ENCODE measurements at places on chromosomes 3 and 15.

DNA sequence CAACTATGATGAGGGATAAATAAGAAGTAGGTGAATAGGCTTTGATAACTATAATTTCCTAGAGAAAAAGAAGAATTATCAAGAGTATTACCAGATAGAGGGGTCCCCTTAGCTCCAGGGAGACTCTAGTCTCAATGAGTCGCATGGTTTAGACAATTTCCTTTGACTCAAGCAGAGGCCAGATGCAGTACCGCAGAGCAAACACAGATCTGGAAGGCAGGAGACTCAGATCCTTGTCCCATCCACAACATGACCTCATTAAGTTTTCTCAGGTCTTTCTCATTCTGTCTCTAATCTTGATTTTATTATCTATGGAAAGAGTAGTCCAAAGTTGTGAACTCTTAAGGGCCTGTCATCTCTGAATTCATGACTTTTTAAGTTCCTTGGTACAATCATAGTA lies 987.9 kb downstream of the NTRK3 start:
- no peak for DNase-seq

DNA sequence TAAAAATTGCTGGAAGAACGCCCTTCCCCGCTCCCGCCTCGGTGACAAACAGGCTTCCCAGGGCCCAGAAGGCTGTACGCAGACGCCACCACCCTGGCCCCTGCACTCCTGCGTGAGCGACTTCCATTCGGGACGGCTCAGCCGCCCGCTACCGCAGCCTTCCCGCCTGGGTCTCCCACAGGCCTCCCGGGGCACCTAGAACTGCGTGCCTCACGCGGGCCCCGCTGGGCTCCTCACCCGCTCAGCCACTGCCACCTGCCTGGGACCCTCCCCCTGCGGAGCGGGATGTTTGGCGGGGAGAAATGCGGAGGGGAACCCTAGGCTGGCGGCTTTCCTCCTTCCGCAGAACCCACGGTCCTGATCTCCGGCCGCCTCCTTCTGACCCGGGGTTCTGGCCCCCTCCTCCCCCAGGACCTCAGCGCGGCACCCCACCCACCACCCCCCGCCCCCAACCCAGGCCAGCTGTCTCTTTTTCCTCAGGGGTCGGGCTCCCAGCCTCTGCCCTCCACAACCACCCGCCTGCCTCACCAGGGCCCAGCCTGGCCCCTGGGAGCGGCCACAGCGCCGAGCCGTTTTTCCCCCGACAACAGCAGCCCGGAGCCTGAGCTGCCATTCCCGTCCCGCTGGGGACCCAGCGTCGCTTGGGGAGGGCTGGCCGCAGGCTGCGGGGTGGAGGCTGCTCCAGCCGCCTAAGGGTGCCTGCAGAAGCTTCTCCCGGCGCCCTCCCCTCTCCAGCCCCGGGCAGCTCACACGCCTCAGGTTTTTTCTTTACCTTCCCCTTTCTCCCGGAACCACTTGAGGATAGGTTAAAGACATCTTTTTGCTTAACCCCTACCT lies 27.6 kb upstream of the RAB7A start:
- no peak for DNase-seq

- DNase-seq: no peak
These were observed 119.9 kb upstream of the CBLB start for GRCh38 chr3:105988540-105989212.

GRCh38 chr15:59531066-59531675 lies 80.4 kb upstream of the GCNT3 start:
- no peak for DNase-seq

All from CD4-positive, alpha-beta memory T cell (primary cell).